ENCODE measurements at places on chromosomes 4 and X.

GRCh38 chr4:48196758-48197504 is 62.9 kb upstream of the TXK start:
- DNase-seq = no peak

GRCh38 chr4:83356899-83357661 is 22.4 kb upstream of the HPSE start:
- no peak for DNase-seq

DNA sequence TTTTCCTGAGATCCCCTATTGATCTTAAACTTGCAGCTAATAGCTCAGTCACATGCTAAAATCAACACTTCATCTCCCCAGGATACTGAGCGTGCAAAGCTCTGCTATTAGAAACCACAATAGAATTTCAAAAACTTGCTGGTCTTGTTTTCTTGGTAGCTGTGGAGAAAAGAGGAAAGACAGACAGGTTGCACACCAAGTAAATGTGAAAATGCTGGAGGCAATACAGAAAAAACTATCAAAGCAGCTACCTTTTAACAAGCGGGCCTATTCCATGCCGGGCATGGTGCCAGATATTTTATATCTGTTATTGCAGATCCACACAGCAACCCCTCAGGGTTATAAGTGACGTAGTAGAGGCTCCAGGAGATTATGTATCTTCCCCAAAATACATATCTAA is 171.9 kb downstream of the DCTD start:
- DNase-seq = no peak

DNA sequence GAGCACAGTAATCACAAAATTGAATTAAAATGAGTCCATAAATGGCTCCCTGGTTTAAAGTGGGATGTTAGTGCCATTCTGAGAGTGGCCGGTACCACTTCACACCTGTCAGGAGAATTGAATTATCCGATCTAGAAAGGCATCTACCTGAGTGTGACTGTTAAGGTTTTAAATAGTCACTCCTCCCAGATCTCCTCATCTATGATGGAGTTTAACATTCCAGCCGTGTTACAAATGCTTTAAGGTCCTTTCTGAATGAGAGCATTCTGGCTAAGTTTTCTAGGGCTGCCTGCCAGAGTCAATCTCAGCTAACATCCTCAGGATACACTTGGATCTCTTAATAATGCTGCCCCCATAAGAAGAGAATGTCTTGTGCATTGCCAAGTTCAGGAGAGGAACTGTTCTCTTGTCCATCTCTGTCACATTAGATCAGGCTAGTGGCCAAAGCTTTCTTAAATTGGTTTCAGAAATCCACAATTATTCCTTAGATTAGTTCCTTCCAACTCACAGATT is 231.1 kb downstream of the SLC39A8 start:
- no peak for DNase-seq

DNA sequence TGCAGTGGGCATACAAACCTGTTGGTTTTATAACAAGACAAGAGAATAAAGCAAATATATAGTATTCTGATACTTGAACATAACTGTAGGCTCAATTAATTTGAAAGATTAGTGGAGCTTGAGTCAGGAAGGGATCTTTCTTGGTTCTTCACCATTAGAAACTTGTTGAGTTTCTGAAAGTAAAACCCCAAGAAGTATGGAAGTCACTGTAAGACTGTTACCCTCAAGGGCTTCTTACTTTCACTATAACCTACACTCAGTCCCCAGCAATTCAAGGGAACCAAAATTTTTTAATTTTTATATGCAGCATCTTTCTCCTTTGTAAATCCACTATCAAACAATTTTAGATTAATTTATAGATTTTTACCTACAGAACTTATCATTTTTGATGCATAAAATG is 2019.2 kb upstream of the ADGRL3 start:
- no peak for DNase-seq

DNA sequence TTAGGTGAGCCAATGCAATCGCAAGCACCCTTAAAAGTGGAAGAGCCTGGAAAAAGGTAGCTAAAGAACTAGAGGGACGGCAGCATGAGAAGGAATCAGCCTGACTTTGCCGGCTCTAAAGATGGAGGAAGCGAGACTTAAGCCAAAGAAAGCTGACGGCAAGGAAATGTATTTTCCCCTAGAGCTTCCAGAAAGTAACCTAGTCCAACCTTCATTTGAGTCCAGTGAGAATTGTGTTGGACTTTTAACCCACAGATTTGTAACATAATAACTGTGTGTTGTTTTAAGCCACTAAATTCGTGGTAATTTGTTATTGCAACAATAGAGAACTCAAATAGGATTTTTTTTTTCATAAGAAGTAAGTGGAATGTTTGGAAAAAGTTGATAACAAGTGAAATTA is 212.7 kb upstream of the C1QTNF7 start:
- DNase-seq = no peak

- DNase-seq = no peak
Measured at GRCh38 chrX:119391279-119391678, 7.9 kb upstream of the SLC25A43 start.

- DNase-seq = no peak
Measured at GRCh38 chr4:97367878-97368277, 775.4 kb downstream of the STPG2 start.

- DNase-seq = no peak
Measured at GRCh38 chr4:99655308-99656081, 2.1 kb downstream of the C4orf54 start.

- no peak for DNase-seq
Measured at GRCh38 chr4:82712561-82712960, 86.0 kb downstream of the SCD5 start.

- no peak for DNase-seq
Measured at GRCh38 chrX:135420831-135421230, 913 bp upstream of the SMIM10L2A start.

DNA sequence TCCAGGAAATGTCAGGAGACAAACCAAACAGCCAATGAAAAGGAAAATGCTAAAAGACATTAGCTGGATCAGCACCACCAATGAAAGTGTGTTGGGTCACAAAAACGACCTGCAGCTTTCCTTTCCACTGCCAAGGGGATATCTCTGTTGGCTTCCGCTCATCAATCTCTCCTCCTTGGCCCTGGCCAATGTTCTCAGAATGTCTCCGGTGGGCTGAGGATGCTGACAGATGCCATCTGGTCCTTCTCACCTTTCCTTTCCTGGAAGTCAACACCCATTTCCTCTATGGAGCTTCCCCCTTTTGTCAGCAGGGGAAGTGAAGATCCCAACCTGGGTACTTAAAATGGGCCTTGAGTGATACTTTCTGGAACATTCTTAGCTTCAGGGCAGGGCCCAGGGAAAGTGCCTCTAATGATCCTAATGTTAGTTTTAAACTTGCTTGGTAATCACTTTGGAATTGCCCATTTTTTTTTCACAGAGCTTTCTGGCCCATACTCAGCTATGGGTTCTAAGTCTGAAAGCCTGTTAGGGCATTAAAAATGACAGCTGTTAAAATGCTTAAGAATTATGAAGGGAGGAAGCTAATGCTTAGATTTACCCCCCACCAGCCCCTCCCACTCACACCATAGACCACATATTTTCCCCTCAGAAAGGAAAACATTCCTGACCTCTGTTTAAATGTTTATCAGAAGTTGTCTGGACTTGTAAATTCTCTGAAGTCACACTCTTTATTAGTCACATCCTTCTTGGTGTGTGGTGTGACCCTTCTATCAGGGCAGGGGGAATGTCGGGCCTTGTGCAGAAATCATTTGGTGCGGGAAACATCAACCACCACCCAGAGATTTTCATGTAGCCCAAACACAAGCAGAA is 29.2 kb downstream of the IGFBP7 start:
- no peak for DNase-seq

DNA sequence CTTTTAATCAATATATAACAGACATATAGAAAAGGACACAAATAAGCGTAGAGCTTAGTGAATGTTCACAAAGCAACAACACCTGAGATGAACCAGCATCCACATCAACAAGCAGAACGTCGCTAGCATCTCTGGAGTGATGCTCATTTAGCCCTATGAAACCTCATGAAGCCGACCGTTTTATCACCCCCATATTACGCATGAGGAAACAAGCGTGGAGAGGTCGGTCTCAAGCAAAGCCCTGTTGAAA is 524 bp upstream of the RPS3A start:
- DNase-seq = no peak

GRCh38 chr4:102552781-102553180 is 51.6 kb downstream of the NFKB1 start:
- no peak for DNase-seq

DNA sequence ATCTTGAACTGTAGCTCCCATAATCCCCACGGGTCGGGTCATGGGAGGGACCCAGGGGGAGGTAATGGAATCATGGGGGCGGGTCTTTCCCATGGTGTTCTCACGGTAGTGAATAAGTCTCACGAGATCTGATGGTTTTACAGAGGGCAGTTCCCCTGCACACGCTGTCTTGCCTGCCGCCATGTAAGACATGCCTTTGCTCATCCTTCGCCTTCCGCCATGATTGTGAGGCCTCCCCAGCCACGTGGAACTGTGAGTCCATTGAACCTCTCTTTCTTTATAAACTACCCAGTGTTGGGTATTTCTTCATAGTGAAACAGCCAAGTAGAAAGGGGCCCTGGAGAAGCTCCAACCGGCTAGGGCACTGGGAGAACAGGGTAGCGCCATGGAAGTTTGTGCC is 12.3 kb downstream of the CTAG1A start:
- DNase-seq = no peak

GRCh38 chr4:88054901-88055300 is 47.5 kb downstream of the PKD2 start:
- no peak for DNase-seq

DNA sequence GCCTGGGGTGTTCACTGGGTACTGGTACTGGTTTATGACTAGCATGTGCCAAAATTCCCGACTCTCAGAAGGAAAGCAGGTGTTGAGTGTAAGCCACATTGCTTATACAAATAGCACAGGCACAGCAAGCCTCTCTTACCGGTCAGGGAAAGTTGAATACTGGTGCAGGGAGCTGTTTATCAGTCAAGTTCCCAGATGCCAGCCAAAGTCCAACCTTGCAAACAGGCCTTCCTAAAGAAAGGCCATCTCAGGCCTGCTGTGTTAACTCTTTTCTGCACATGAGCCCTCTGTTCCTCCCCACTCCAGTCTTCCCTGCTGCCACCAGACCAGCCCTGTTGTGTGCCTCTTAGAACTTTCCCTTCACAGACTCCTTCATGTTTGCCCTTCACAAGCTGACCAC is 34.2 kb downstream of the PKD2 start:
- DNase-seq = no peak

DNA sequence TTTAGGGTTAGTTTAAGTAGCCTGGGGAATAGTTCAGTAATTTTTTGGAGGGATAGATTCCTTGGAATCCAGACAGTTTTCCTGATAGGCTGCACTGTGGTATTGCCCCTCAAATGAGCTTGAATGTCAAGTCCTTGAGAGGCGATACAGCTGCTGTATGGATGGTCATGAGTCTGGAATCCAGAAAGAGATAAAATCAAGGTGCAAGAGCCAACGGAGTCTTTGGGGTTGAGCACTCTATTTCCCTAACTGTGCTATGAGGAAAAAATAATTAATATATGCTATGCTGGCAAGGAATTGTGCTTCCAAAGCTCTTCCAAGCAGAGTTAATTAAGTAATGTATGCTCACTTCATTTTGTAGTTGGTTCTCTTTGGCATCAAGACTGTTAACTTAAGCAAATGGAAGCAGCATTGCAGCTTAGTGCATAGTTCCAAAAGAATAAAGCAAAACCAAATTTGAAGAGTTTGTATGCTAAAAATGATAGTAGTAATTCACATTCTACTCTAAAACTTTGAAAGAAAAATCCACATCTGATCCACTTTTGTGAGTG is 48.8 kb downstream of the LIMCH1 start:
- DNase-seq = no peak

DNA sequence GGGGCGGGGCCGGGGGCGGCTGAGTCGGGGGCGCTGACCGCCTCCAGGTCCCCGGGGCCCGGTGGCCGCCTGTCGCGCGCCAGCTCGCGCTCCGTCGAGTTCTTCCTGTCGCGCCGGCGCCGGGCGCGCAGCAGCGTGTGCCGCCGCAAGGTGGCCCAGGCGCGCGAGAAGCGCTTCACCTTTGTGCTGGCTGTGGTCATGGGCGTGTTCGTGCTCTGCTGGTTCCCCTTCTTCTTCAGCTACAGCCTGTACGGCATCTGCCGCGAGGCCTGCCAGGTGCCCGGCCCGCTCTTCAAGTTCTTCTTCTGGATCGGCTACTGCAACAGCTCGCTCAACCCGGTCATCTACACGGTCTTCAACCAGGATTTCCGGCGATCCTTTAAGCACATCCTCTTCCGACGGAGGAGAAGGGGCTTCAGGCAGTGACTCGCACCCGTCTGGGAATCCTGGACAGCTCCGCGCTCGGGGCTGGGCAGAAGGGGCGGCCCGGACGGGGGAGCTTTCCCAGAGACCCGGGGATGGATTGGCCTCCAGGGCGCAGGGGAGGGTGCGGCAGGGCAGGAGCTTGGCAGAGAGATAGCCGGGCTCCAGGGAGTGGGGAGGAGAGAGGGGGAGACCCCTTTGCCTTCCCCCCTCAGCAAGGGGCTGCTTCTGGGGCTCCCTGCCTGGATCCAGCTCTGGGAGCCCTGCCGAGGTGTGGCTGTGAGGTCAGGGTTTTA is 1.5 kb downstream of the ADRA2C start:
- no peak for DNase-seq

DNA sequence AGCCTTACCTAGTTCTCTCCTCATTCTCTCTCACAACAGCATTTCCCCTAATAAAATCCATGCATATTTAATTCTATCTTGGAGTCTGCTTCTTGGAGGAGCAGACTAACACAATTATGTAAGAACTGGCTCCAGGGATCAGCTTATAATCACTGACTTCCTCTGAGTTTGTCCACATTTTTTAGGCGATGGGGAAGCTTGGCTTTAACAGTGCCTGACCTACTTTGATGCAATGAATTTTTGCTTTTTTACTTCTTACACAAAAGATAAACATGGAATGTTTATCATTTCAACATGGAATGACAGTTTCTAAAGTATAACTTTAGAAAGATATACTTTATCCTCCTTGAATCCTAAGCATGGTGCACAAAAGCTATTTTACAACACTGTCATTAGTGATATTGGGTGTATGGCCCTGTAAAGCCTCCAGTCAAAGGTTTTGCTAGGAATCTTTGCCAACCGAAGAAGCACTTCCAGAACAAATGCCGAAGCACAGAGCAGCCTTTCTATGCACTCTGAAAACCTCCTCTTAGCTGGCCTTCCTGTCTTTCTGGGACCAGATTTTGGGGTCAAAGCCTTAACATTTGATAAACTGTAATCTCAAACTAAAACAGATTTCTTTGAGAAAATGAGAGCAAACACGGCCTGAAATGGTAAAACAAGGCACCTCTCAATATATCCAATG is 736 bp downstream of the BDH2 start:
- no peak for DNase-seq

- no peak for DNase-seq
Measured at GRCh38 chrX:42846741-42847140, 68.8 kb upstream of the PPP1R2C start.

- peak; percentile 3 for DNase-seq
Measured at GRCh38 chrX:132737743-132738142, 220.7 kb downstream of the HS6ST2 start.

DNA sequence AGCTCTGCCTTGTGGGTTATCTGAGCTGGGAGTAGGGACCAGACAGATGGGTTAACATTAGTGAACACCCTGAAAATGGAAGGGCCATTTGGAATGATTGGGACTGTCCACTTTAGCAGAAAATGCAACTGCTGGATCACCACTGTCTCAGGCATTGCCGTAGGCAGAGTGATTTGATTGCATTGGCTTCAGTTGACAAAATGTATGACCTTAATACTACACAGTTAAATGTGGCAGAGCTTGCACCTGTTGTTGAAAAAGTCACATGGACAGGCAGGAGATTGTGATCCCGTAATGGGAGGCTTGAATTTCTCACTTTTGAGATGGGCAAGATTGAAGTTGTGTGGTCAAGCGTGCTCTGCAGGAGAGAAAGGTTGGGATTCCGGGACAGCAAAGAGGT is 166.5 kb upstream of the PUDP start:
- DNase-seq = no peak
